ENCODE measurements at places on chromosomes 4 and X.

DNA sequence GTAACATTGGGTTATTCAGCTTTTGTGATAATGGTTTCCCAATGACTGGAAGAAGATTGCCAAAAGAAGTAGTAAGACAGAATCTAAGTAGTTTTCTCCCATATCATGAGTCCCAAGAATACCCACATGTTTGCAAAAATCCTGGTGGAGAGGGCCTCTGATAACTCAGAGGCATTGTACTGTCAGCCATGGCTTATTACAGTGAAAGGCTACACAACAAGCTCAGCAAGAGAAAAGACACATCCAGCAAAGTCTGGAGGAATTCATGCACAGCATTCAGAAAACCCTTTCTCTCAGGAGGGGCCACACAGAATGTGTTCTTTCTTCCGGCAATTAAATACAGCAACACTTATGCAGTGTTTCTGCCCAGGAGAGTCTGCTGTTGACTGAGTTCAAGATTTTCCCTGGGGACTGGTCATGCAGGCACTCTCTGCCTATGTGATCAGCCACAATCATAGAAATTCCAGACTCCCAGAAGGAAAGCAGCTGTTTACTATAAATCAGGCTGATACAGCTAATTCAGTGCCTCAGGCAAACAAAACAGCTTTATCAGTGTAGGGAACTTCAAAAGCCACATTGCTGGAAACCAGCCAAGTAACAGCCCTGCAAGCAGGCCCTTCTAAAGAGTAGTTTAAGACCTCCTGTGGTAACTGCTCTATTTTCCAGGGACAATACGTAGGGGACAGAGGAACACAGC is 937.1 kb downstream of the CCSER1 start:
- no peak for DNase-seq

- DNase-seq = no peak
These were observed 2.3 kb upstream of the METTL14 start for GRCh38 chr4:118682928-118683327.

GRCh38 chr4:107318078-107318477 is 282.0 kb upstream of the DKK2 start:
- DNase-seq = no peak

DNA sequence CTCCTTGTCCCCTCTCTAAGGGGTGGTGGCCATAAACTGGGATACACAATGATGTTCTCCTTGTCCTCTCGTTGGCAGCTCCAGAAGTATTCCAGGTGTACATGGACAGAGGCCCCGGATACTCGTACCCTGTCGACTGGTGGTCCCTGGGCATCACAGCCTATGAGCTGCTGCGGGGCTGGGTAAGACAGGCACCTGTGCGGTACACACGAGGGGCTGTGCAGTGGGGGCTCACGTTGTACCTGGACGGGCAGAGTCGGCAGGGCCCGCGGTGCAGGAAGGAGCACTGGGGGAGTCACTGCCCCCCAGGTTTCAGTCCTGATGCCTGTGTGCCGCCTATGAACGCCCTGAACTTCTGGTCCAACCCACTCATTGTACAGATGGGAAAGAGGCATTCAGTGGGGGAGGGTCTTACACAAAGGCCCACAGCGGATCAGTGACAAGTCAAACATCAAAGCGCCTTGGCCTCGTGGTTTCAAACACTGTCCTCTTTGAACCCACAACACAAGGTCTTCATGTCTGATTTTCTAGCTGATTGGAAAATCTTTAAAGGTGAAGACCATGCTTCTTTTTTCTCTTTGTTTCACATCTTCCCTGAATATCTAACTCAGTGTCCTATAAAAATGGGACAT is 261.6 kb downstream of the EVC2 start:
- no peak for DNase-seq

DNA sequence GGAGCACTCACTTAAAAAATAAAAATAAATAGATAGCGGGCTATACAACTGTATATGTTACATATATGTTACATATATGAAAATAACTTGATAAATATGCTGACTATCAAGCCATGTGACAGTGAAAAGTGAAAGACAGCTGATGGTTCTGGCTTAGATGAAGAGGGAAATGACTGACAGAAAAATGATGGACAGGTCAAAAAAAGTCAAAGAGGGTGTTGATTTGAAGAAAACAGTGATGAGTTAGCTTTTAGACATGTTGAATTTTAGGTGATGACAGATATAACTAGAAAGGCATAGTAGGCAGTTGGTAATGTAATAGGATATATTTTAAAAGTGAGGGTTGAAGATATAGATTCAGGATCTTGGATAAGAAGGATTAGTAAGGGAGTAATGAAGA is 37.8 kb downstream of the FBXO8 start:
- DNase-seq = no peak

GRCh38 chrX:48101443-48101842 is 29.0 kb upstream of the SPACA5B start:
- DNase-seq = no peak

- DNase-seq = no peak
These were observed 143.0 kb downstream of the TSPAN5 start for GRCh38 chr4:98515470-98515809.

GRCh38 chr4:102153391-102153790 is 191.9 kb downstream of the SLC39A8 start:
- DNase-seq = no peak

DNA sequence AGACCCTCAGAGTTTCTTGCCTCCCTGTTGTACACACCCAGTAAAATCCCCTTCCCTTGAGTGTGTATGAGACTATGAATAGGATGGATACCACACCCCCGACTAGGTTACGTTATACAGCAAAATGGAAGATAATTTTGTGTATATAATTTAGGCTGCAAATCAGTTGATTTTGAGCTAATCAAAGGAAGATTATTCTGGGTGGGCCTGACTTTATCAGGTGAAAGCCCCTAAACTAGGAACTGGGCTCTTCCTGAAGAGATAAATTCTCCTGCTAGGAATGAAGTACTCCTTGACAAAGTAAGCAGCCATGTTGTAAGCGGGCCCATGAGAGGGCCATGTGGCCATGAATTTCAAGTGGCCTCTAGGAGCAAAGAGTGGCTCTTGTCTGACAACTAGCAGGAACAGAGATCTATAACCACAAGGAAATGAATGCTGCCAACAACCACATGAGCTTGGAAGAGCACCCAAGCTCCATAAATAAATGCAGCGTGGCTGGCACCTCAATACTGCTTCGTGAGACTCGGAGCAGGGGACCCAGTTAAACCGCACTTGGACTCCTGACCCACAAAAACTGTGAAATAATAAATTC is 646.4 kb downstream of the IL1RAPL1 start:
- DNase-seq = no peak

GRCh38 chr4:150641612-150642011 is 59.7 kb downstream of the MAB21L2 start:
- no peak for DNase-seq

DNA sequence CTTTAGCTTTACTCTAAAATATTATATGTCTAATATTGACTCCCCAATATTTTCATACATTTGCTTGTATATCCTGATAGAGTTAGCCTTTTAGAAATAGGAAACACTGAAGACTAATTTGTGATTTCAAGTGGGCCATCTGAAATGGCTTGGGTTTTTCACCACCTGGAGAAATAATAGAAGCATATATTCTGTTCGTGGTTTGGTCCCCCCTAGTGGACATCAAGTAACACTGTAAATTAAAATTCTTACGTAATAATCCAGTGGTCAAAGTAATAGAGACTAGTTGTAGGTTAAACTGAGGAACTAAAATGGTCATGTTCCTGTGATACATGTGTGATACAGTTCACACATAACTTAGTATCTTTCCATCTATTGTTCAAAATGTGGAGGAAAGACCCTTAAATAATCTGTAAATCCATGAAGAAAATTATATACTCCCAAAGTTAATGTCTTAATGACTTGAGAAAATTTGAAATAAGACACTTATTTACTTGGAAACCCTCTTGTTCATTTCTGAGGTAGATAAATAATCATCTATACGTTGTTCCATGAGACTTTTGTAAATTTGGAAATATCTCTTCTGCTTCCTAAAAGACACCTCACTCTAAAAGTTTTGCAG is 79.8 kb upstream of the SMARCAD1 start:
- DNase-seq = no peak

- no peak for DNase-seq
These were observed 3.1 kb upstream of the FGB start for GRCh38 chr4:154559494-154560418.

DNA sequence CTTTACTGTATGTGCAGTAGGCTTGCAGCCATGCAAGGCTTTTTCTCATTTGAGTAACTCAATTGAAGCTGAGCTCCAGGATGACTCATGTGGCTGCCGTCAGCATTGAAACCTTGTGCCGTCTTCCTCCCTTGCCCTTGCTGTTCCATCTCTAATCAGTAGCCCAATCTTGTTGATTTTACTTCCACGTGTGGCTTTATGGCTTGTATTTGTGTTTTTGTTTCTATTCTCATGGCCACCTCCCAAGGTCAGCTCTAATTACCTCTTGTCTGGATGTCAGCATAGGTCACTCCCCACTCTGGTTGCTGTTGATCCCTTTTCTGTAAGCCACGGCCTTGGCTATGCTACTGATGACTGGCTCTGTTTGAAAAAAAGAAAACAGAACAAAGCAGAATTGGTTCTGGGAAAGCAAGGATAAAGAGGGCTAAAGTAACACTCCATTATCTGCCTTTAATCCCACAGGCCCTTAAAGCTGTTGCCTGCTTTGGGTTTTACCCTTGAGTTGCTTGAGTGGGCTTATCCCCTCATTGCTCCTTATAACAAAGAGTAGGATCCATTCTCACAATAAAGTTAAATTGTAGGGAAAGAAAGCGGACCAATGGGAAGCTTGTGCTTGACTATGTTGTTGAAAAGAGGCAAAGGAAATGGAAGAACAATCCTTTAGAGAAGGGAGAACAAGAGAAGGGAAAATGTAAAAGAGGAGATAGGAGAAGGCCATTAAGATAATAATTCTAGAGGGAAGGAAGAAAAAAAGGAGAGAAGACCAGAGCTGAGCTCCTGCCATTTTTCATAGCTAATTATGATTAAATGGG is 173.9 kb upstream of the PGRMC2 start:
- DNase-seq = no peak

DNA sequence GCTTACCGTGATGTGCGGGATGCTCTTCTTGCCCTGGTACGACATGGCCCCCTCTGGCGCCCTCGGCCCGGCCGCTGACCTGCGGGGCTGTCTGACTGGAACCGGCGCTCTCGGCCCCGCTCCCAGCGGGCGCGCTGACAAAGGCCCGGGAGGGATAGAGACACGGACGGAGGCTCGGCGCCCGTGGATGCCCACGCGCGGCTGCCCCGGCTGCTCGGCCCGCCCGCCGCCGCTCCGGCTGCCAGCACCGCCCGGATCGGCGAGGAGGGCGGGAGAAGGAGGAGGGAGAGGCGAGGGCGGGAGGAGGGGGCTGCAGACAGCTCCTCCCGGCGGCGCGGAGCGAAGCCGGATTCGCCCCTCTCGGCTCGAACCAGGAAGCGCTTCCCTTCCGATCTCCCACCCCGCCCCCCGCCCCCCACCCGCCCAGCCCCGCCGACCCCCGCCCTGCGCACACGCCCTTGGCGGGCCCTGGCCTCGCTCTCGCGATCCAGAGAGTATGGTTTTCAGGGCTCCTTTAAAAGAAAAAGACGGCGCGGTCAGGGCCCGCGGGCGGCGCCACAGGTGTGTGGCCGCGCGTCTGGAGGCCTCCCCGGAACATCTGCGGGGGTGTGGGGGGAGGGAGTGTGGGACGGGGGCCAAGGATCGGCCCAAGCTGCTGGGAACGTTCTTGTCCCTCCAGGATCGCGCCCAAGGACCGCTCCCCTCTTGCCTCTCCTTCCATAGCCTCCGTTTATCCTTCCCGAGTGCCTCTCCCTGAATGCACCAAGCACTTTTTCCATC is 4.5 kb downstream of the CRMP1 start:
- no peak for DNase-seq

GRCh38 chr4:79574741-79575451 is 166.9 kb upstream of the GK2 start:
- no peak for DNase-seq

- no peak for DNase-seq
These were observed 417.4 kb downstream of the INPP4B start for GRCh38 chr4:142428715-142429114.

DNA sequence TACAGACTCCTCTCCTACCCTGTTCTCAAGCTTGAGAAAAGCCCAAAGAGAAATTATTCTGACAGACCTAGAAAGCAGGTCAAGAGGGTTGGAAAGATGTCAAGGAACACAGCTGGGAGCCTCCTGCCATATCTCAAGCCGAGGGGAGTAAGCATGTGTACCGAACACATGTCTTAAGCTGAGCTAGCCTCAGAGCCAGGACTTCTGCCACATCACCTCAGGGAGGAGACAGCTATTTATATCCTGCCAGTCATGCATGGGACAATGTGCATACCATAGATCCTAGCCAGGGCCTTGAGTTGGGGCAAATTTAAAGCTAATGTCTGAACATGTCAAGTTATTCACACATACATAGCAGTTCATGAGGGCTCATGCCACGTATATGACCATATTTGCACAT is 11.8 kb downstream of the TMEM31 start:
- DNase-seq = no peak

GRCh38 chrX:153714256-153714655 is 9.9 kb downstream of the BCAP31 start:
- no peak for DNase-seq

DNA sequence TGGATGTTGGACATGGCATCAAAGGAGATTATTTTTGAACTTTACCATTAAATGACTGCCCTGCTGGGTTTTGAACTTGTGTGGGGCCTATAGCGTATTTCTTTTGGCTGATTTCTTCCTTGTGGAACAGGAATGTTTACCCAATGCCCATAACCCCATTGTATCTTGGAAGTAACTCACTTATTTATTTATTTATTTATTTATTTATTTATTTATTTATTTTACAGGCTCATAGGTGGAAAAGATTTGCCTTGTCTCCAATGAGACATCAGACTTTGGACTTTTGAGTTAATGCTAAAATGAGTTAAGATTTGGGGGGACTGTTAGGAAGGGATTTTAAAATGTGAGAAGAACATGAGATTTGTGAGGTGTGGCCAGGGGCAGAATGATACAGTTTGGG is 273.1 kb downstream of the SLITRK2 start:
- no peak for DNase-seq

DNA sequence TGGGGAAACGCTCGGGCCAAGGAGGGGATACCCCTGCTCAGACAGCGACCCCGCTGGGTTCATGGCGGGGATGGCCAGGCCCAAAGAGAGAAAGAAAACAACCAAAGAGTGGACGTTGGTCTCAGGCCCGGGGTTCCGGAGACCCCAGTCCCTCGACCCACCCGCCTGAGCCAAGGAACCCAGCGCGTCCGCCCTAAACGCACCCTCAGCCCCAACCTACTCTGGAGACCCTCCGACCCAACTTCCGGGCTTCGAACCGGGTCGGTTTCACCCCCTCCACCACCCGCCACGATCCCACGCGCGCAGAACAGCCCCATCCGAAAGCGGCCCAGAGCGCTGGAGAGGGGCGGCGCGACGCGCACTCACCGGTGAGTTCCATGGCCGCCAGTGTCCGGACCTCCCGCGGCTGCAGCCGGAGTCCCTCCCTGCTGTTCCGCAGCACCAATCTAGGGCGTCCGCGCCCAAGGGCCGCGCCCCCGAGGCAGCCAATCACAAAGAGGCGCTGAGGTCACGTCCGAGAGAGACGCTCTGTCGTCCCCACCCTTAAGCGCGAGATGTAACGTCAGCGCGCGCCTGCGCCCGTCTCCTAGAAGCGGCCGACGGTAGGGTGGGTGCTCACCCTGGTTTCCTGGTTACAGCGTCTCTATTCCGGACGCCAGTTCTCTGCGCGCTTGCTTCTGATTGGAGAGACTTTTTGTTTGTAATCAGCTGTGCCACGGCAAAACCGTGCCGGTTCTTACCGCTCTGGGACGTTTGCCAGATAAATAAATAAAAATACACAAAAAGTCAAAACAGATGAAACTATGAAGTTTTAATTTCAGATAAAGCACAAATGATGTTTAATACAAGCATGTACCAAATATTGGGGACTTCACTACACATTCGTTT is at the start of gene PIGA:
TSS of gene PIGA (minus strand) at position 389 of the 888 bp plus-strand sequence. CDS start 3,593 bp downstream, outside the sequence.
- DNase-seq = peak; percentile 80

Measured in stimulated activated CD4-positive, alpha-beta T cell treated with anti-CD3 and anti-CD28 coated beads, Interleukin-12 subunit alpha, Interleukin-12 subunit beta, amount 100 ng/mL, for 24 hours (primary cell).